ENCODE measurements at places on chromosomes 7 and 10.

DNA sequence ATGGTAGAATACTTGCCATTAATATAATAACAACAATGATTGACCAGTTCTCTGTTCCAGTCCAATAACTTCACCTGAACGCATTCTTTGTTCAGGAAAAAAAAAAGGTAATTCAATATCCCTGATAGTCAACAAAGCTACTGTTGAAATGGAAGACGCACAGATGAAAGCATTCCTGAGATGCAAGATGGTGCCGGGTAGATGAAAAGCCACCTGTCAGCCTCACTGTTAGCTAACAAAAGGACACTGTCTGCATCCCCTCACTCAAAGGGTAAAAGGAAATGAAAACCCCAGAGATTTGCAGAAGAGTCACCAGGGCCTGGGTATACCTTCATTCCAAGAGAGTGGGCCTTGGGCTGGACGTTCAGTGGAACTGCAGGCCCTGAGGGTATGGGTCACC is 357.4 kb downstream of the PLXNA4 start:
- DNase-seq, result no peak

DNA sequence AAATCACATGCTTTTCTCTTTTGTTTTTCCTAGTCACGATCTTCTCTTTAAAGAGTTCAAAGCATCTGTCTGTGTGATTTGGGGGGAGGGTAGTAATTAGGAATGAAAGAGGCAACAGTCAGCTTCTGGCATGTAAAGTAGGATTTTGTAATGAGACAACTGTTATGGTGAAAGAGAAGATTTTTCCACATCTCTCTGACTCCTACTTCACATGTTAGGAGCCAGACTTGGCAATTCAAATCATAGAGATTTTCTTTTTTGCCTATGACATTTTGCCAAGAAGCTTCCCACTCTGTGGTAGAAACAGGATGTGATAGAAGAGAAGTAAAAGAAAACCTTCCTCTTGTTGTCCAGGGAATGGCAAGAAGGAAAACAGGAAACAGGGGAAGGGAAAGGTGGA is 38.3 kb upstream of the KLHL7 start:
- no peak for DNase-seq

GRCh38 chr10:98925651-98926050 is 310.0 kb downstream of the HPSE2 start:
- DNase-seq, result no peak

DNA sequence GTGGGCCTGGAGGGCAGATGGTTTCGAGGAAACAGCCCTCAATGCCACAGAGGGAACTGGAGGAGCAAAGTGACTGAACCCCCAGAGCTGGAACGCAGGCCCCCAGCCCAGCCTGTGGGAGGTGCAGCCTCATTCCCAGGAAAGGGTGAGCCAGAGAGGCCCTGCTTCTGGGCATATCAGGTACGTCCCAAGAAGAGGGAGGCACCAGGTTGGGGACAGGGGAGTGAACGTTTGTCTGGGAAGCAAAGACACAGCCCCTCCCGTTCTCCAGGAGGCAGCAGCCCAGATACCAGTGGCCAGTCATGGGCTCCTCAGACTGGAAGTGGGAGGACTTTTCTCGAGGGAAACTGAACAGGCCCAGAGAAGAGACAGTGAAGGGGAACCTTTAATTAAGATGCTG is 74.3 kb upstream of the RET start:
- DNase-seq, result no peak

- no peak for DNase-seq
Measured at GRCh38 chr7:108069646-108070045, 60.5 kb downstream of the LAMB4 start.

DNA sequence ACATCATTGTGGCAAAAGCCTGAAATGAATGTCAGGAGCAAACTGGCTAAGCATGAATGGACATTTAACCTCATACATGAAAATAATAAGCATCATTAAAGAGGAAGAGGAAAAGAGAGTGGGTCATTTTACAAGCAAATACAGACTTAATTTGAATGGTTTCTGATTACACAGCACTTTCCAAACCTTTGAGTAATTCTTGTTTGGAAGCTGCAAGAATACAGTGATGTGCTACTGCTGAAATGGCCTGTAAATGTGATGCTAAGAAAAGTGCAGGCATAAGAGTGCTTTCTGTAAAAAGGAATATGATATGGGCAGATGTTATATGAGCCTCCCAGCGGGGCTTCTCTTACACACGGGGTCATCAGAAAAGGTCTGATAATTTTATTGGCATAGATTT is 30.2 kb downstream of the TAS2R16 start:
- DNase-seq, result no peak

- DNase-seq, result no peak
Measured at GRCh38 chr7:142349670-142350405, 92.0 kb upstream of the PRSS58 start.

GRCh38 chr10:21530641-21531040 is 3.4 kb upstream of the MLLT10 start:
- DNase-seq, result no peak

DNA sequence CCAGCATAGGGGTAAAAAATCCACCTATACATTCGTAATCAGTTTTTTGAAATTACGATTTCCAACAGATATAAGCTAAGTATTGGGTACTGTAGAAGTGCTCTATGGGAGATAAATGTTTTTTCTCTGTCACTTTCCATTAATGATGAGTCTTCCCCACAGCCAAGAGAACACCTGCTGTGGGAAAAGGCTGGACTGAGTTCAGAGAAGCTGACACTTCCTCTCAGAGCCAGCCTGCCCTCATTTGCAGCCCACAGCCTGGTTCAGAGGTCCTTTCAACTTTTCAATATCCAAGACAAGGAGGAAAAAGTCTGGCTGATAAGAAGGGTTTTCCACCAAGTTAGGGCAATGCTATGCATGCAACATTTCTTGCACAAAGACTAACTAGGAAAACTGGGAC is 64.5 kb upstream of the DNAJB12 start:
- no peak for DNase-seq

DNA sequence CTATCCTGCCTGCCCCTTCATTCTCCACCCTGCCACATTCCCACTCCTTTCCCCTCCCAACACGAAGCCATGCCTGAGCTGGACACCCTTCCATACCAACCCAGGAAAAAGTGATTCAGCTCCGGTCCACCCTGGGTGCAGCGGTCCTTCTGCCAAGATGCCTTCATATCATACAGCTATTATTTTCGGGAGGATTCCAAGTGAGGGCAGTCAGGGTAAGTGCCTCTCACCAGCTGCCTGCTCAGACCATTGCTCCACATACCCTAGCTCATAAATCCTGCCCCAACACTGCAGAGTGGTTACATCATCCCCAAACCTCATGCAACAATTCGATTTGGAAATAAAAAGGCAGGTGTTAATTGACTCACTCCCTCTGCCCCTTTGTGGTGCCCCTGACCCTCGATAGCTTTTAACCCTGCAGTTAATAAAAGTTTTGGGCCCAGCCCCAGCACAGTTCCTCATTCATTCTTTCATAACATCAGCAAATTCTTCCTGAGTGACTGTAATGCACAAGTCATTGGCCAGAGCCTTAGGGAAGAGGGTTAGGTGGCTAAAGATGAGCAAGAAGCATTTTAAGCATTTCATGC is 42.6 kb downstream of the ZNF503 start:
- no peak for DNase-seq

DNA sequence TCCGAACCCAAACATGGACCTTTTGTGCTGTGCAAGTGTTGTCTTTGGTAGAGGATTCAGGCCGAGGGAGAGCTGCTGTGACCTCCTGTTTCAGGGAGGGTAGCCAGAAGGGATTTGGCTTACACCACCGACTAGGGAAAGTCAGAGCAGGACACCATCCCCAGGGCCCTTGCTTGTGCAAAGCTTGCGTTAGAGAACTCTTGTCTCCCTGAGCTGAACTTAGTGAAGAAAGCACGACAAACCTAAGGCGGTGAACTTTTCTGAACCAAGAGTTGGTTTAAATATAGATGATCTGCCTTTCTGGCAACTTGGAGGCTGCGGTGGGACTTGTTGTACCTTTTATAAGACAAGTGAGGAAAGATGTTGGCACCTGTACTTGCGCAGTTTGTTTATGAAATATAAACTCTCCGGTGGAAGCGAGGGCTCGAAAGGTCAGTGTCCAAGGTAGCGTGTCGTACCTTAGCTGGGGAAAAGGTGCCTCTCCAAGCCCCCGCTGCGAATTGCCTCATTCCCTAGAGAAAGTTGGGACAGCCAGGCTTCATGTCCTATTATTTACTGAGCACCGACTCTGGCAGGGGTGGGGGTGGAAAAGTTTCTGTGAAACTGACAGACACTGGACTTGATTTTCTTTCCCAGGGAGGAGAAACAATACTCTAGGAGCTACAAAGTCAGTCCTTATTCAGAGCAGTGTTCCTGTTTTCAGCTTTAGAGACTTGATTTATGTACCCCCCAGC is 31.6 kb downstream of the WBP1L start:
- no peak for DNase-seq

- no peak for DNase-seq
Measured at GRCh38 chr10:33142295-33142694, 184.3 kb upstream of the ITGB1 start.

DNA sequence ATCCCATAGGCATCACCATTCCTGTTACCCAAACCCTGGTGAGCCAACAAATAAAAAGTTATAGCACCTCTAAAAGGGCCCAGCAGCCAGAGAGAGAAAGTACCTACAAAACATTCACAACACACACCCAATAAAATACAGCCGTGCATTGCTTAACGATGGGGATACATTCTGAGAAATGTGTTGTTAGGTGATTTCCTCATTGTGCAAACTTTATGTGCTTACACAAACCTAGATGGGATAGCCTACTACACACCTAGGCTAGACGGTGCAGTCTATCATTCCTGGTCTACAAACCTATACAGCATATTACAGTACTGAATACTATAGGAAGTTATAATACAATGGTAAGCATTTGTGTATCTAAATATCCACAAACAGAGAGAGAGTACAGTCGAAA is 44.9 kb upstream of the UCN3 start:
- no peak for DNase-seq

- DNase-seq, result no peak
Measured at GRCh38 chr10:47458466-47459154, 25.3 kb downstream of the ANXA8 start.

- no peak for DNase-seq
Measured at GRCh38 chr7:8597565-8597964, 164.2 kb downstream of the NXPH1 start.

- DNase-seq, result no peak
Measured at GRCh38 chr7:117470777-117471176, 9.0 kb upstream of the CFTR start.

- DNase-seq, result no peak
Measured at GRCh38 chr10:103804871-103805270, 50.5 kb downstream of the SH3PXD2A start.

DNA sequence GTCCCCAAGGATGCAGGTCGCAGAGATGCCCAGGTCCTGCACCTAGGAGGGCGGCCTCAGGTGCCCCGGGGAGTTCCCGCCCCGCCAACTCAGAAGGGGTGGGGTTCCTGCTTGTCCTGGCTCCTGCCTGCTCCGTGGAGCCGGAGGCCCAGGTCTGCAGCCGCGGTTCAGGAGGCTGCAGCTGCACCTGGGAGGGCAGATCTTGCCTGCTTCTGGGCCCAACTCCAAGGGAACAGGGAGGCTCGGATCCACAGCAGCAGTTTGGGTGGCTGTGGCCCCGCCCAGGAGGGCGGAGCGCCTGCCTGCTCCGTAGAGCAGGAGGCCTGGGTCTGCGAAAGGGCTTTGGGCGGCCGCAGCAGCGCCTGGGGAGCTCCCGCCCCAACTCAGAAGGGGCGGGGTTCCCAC is 108.2 kb upstream of the EGR2 start:
- no peak for DNase-seq

GRCh38 chr7:14047709-14048399 is 58.4 kb upstream of the ETV1 start:
- DNase-seq, result no peak

GRCh38 chr10:23363793-23364135 is 19.2 kb upstream of the C10orf67 start:
- no peak for DNase-seq

GRCh38 chr7:142925413-142925812 is 8.1 kb downstream of the TRPV5 start:
- DNase-seq, result no peak

DNA sequence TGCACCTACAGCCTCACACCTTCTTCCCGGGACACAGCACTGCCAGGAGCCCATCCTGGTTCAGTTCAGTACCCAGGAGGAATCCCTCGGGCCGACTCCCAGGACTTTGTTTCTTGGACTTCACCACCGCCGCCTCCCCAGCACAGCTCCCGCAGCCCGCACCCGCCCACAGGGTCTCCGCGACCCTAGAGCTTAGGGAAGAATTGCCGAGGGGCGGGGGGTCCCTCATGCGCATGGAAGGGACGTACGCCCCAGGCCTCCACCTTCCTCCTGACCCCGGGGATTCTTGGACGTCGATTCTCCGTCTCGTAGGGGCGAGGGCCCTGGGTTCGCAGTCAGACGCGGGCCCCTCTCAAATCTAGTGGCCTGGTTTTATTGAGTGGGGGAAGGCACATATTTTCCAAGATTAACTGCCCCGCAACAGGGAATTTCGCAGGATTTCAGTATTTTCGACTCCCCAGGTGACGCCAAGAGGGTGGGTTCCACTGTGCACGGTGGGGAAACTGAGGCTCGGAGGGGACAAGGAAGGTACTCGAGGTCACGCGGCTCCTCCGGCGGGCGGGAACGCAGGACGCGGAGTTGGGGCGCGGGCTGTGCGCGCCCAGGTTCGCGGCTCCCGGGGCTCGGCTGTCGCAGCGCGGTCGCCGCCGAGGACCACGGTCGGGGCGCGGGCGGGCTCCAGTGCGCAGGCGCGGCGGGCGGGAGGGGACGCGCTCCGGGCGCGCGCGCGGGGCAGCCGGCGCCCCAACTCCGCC is at the start of gene ADCY1:
Gene ADCY1, plus strand, starts transcription at position 708 of the 755 bp plus-strand sequence. CDS start 176 bp downstream, outside the sequence.
- no peak for DNase-seq

- no peak for DNase-seq
Measured at GRCh38 chr10:118003126-118003525, 43.6 kb downstream of the RAB11FIP2 start.

- no peak for DNase-seq
Measured at GRCh38 chr10:115084277-115084850, 8.8 kb upstream of the ATRNL1 start.

- DNase-seq, result no peak
Measured at GRCh38 chr7:98753989-98754479, 115.8 kb downstream of the TMEM130 start.

DNA sequence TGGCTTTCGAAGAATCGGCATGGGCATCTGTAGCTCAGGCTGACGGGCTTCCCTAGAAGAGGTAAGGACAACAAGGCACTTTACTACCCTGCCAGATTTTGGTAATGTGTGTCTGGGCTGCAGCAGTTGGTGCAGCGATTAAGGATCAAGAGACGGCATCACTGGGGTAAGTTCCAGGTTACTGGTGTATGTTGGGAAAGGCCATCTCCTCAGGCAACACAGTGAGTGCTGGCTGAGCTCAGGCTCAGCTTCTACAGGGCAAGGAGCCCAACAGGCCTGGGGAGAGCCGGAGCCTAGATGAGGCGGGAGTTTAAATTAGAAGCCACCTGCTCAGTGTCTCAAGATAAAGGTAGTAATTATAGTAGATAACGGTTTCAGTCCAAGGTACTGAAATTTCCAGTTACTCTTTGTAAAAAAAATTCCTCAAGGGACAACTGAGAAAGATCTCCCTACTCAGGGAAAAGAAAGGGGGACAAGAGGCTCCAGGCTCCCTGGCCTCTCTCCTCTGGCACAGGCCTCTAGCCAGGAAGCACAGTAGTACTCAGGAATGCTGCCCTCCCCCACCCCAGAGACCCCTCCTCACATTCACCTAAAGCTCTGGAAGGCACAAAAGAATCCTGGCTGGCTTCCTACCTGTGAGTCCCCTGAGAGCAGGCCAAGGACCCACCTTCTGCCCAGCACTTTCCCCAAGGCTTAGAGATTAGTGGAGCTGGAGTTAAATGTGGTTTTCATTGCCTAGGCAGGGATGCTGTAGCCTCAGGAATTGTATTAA is 3.9 kb downstream of the CXCL12 start:
- no peak for DNase-seq
